ENCODE measurements at places on chromosomes 7 and 10. TPM values are rescaled to one million over a fixed set of nuclear protein-coding genes. Genes with fewer than 3 reads are reported as not detected.

The INHBA gene
- not detected for total RNA-seq

- no peak overlapping the region for H3K27ac ChIP-seq
- DNase-seq, result no peak
- no peaks in the 10 kb centered on the region for H3K36me3 ChIP-seq
- peaks cover 4% of the 10 kb centered on the region for H3K27me3 ChIP-seq
Observed at GRCh38 chr10:12938271-12938670, 63.2 kb downstream of the CCDC3 start.

The TCAF2 gene
- total RNA-seq, result 16.0 TPM

The SRRM3 gene
- total RNA-seq, result not detected

The PSD gene
- total RNA-seq, result 1.6 TPM

DNA sequence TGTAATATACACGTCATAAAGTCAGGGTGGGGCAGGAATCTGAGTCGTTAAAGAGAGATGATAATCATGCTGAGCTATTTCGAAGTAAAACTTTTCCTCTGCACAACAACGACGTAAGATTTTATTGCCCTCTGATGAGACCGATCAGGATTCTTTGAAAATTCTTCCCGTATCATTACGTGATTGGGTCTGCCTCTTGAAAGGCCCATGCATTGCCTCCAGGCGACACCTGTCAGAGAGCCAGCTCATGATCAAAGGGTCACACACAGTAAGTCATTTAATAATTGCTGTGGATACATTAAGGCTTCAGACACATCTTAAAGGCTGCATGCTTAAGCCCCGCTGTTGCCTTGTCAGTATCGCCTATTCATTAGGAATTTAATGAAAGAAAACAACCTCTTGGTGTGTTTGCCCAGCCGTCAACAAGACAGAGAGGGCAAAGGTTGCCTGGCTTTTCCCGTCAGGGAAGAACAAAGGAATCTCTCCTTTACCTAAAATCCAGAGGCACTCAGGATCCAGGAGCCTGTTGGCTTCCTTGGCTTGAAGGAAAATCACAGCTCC lies 189.0 kb upstream of the SH2B2 start:
- H3K36me3 ChIP-seq, result peaks cover 12% of the 10 kb centered on the region
- H3K27ac ChIP-seq, result no peak overlapping the region
- no peaks in the 10 kb centered on the region for H3K4me1 ChIP-seq
- DNase-seq, result no peak

The ANKRD61 gene
- not detected for total RNA-seq

The LIPK gene
- total RNA-seq, result not detected

GRCh38 chr7:96521068-96521894 lies 188.4 kb downstream of the SEM1 start:
- no peak overlapping the region for H3K27ac ChIP-seq
- H3K36me3 ChIP-seq, result no peaks in the 10 kb centered on the region
- no peak overlapping the region for H3K4me3 ChIP-seq
- H3K4me1 ChIP-seq, result no peaks in the 10 kb centered on the region

DNA sequence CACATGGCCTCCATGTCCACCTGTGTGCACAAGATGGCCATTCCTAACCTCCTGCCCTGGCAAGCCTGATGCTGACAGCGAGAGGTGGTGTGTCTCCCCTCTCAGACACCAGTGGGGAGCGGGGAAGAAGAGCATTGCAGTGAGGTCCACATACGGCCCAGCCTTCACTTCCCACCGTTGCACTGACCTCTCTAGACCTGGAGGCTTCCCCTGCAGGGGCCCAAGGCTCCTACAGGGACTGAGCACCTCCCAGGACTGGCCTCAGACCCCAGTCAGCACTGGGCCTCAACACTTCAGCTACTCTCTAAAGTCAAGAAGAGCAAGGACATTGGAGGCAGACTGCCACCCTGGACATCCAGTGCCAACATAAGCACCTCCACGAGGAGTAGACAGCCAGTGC lies 15.9 kb downstream of the STK32C start:
- H3K4me3 ChIP-seq, result no peak overlapping the region
- H3K36me3 ChIP-seq, result no peaks in the 10 kb centered on the region
- H3K27ac ChIP-seq, result no peak overlapping the region
- H3K27me3 ChIP-seq, result no peaks in the 10 kb centered on the region
- no peaks in the 10 kb centered on the region for H3K4me1 ChIP-seq

The ADAM12 gene
- total RNA-seq, result 0.22 TPM
